ENCODE measurements at places on chromosomes 5 and 9.

GRCh38 chr9:131671133-131671520 lies 68.7 kb downstream of the RAPGEF1 start:
- DNase-seq, result no peak

DNA sequence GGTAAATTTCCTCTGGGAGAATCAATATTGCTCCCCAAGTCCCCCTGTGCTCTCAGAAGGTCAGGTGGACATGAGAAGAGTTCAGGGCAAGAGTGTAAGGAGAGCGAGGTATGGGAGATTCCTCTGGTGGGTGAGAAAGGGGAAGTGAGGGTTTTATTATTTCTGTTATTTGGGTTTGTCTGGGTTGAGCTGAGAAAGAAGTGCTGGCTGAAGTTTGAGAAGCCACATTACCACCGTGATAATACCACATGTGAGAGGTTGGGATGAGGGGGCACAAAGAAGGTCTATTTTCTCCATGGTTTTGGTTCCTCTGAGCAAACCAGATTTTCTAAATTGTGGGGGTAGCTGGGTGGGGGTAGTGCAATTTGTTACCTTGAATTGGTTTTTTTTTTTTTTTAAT lies 350.4 kb downstream of the OSTF1 start:
- DNase-seq, result no peak

DNA sequence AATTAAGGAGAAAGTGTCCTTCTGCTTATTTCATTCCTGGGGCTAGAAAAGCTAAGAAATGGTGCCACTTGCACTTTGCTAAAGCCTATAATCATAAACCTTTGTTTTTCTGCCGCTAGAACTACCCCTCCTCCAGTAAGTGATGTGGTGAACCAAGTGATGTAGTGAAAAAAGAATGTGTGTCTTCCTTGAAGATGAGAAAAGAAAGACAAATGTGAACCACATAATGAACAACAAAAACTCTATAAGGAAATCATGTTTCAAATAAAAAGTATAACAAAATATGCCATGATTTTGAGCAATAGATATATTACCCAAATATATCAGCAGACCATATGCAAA lies 179.0 kb upstream of the SGCD start:
- DNase-seq, result no peak

- DNase-seq, result no peak
These were observed 6.7 kb downstream of the OR1K1 start for GRCh38 chr9:122806661-122807060.

DNA sequence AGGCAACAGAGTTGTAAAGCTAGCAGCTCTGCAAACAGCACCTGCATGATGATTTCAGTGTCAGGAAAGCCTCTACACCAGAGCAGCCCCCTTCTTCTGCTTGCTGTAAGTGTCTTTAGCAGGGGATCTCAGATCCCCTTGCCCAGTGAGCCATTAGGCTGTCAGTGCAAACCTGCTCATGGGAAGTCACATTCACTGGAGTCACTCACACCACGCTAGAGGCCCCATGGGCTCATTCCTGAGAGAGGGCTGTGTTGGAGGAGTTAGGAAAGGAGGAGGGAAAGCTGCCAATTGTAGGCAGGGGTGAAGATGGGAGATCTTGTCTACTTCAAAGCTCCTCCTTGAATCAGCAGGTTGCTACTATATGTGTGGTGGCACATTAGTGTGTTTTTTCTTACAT lies 275.2 kb downstream of the SMARCA2 start:
- DNase-seq, result no peak

GRCh38 chr9:13278023-13278367 lies 1.5 kb downstream of the MPDZ start:
- no peak for DNase-seq

Measured in T-helper 22 cell (primary cell).